ENCODE measurements at places on chromosomes 4 and X.

- DNase-seq, result no peak
These were observed 324.9 kb upstream of the CASK start for GRCh38 chrX:42248226-42248625.

DNA sequence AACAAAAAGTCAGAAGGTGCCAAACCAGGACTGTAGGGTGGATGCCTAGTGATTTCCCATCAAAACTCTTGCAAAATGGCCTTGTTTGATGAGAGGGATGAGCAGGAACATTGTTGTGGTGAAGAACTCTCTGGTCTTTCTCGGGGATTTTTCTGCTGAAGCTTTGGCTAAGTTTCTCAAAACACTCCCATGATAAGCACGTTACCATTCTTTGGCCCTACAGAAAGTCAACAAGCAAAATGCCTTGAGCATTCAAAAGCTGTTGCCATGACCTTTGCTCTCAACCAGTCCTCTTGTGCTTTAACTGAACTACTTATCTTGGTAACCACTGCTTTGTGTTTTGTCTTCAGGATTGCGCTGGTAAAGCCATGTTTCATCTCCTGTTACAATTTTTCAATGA is 3.0 kb upstream of the SEC31A start:
- no peak for DNase-seq

GRCh38 chr4:39319676-39320075 is 46.5 kb downstream of the RFC1 start:
- DNase-seq, result no peak

DNA sequence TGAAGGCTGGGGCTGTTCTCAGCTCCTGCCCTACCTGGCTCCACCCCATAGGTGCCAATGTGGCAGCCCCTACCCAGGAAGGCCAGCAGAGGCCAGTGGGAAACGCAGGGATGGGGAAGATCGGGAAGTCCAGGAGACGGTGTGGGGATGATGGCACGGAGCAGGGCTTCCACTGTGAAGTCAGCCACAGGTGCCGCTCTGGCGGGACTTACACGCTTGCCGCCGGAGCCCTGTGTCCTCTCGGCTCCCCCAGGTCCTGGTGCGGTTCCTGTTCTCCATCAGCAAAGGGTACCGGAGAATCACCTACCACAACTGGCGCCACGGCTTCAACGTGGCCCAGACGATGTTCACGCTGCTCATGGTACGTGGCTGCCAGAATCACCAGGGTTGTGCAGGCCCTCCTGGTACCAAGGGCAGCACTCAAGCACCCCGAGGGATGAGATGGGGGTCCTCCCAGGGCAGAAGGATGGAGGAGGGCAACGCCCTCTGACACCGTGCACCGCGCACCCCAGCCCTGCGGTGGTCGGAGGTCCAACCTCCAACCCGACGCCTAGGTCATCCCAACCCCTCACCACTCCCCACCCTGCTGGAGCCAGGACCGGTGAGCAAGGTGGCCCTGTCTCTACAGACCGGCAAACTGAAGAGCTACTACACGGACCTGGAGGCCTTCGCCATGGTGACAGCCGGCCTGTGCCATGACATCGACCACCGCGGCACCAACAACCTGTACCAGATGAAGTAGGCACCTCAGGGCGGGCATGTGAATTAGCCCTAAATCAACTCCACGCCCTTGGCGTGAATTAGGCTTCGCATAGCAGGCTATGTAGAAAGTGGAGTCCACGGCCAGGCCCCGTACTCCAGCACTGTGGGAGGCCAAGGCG is 12.0 kb downstream of the ATP5ME start:
- DNase-seq, result no peak

- DNase-seq, result no peak
These were observed 96.4 kb upstream of the STIM2 start for GRCh38 chr4:26764231-26764630.

GRCh38 chrX:116272861-116273260 is 102.3 kb downstream of the AGTR2 start:
- DNase-seq, result no peak

GRCh38 chr4:80101792-80102116 is 28.7 kb upstream of the ANTXR2 start:
- DNase-seq, result no peak

DNA sequence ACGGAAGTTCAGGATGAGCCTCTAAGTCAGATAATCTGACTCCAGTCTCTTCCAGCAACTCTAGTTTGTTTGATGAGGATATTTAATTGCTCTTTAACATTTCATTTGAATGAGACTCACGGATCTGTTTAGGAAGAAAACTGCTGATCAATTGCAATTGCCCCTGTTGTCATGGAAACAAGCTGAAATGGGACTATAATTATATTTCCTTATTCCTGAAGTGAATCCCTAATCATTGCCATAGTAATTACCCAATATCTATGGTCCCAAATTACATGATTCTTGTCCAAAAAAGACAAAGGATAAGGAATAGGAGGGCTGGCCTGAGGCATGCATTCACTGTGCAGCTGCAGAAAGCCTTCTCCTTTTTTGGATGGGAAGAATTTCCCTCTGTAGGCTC is 105.3 kb downstream of the AASDH start:
- DNase-seq, result no peak

DNA sequence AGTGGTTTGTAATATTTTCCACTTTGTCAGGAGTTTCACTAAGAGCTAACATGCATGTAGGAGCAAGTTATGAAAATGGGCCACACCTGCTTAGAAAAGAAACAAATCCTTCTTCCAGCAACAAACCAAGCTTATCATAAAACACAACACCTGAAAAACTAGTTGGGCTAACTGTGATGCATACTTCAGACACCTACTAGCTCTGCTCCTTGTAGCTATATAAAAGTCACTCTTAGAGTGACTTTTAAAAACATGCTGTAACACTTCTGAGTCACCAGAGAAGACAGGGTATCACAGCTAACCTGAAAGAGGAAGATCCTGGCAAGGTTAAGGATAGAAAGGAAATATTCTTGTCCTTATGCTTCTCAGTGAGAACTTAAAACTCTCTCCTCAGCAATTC is 3.6 kb upstream of the SLAIN2 start:
- no peak for DNase-seq

GRCh38 chrX:9430346-9430921 is 34.4 kb upstream of the TBL1X start:
- no peak for DNase-seq

GRCh38 chr4:154135576-154135975 is 346.7 kb upstream of the SFRP2 start:
- DNase-seq, result no peak

DNA sequence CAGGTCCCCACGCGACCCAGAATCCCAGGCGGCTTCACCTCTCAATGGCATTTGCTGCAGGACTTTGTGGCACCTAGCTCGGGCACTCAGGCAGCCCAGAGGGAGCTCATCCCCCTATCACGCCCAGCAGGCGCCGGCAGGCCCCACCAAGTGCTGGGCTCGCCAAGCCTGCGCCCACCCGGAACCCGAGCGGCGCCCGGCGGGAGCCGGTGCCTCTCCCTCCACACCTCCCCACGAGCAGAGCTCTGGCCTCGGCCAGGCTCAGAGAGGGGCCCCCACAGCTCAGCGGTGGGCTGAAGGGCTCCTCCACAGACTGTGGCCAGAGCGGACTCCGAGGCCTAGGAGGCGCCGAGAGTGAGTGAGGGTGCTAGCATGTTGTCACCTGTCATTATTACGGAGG is 286.3 kb downstream of the PDHA2 start:
- no peak for DNase-seq

DNA sequence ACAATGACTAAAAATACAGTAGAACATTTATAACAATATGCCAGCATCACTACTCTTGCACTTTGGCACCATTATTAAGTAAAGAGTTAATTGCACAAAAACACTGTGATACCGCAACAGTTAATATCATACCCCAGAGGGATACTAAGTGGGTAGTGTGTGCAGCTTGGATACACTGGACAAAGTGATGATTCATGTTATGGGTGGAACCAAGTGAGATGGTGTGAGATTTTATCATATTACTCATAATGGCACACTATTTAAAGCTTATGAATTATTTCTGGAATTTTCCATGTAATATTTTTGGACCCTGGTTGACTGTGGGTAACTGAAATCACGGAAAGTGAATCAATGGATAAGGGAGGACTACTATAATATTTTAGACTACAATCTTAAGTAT is 265.3 kb downstream of the PCDH18 start:
- no peak for DNase-seq

DNA sequence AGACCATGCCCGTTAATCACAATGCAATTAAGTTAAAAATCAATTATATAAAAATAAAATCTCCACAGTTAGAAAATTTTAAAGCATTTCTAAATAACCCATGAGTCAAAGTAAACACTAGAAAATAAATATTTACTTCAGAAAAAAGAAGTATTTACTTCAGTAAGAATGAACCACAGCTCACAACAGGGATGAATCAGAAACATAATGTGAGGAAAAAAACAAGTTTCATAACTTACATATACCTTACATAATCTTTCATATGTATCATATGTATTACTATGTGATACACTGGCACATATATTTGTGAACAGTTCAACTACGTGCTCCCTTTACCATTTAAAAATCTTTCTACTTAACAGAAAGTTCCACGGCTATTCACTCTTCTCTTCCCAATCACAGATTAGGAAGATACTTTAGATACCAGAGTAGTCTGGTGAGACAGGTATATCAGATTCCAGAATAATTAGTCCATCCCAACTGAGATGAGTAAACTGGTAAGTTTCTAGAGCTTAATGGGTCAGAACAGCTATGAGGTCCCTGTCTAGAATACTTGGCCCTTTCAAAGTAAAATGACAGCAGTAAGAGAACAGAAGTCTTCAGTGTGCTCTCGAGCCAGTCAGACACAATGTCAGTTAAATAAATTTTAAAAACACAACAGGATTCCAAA is 70.3 kb downstream of the SH3RF1 start:
- DNase-seq, result no peak

DNA sequence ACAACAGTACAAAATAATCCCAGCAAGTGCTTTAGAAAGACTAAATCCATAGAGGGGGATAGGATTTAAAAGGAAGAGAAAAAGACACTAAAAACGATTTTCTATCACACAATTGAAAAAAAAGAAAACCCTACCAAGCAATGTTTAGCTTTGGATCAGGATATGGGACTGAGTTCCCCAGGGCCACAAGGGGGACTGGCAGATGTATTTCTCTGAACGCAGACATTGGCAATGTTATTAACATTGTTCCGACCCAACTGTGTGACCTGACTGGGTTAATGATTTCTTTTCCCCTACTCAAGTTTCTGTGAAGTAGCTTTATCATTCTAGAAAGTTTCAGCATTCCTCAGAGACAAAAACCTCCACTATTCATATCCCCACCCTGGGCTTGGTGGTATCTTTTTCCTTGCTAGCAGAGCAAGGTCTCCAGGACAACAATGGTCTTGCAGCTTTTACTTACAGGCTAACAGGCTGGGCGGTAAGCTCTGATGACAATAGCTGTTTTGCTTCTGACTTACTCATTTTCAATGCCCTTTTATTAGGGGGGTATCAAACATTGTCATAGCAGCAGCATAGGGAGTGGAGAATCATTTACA is 25.8 kb downstream of the SLC7A11 start:
- DNase-seq, result no peak

GRCh38 chr4:80393246-80393969 is 57.9 kb downstream of the CFAP299 start:
- DNase-seq, result no peak

GRCh38 chr4:66959207-66959606 is 586.1 kb downstream of the CENPC start:
- DNase-seq, result no peak

DNA sequence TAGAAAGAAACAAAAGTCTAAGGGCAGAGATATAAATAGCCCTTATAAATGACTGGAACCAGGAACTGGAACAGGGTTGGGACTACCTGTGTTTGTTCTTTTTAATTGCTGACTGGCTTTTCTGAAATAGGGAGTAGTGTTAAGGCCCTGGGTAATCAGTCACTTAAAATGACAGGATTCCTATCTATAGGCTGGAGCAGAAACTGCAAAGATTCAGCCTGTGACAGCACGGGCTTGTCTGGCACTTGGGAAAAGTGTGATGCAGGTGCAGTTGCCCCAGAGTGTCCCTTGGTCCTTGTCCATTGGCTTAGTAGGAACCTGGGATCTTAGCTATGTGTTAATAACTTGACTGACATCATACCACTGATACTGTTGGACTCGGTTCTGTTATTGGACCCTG is 14.7 kb upstream of the PLAC8 start:
- DNase-seq, result no peak

DNA sequence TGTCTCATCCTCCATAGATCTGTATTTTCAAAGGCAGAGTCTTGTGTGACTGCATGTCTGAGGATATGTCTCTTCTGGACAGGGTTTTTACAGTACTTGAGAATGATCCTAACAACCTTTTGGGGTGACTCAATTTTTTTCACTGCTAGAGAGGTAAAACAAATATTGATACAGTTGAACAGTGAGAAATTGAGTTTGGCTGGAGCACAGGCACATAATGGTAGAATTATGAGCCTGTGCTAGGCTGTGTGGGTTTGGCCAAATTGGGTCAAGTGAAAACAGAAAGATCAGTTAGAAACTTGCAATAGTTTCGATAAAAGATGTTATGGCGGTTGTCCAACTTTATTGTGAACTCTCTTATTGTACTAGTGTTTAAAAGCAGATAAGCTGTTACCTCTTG is 23.3 kb upstream of the EOLA2 start:
- DNase-seq, result no peak

- no peak for DNase-seq
These were observed 65.3 kb upstream of the WDR1 start for GRCh38 chr4:10181745-10182445.

- no peak for DNase-seq
These were observed 7.2 kb downstream of the IBSP start for GRCh38 chr4:87806520-87806919.

DNA sequence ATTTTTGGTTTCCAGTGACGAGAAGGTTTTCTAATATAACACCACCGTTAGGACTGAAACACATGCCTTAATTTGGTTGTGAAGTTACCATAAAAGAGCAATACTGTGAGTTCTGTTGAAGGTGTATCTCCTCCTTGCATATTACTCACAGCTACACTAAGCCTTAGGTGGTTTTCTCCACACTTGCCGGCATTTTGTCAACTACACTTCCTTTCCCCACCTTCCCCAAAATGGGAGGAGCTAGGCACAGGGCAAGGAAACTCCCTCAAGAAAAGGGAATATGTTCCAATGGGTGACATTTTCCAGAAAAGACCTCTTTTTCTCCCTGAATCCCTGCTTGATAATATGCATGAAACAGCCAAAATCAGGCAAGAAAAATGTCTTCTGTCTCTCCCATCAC is 44.8 kb downstream of the RELL1 start:
- DNase-seq, result no peak
